ENCODE measurements at places on chromosomes 12 and 14. TPM values are rescaled to one million over a fixed set of nuclear protein-coding genes. Genes with fewer than 3 reads are reported as not detected.

- no peak for DNase-seq
These were observed 119.5 kb downstream of the ANO4 start for GRCh38 chr12:100913872-100914592.

GRCh38 chr14:72000907-72001306 lies 68.7 kb downstream of the RGS6 start:
- DNase-seq: no peak

SGPP1 gene
- total RNA-seq: 11.0 TPM

DNA sequence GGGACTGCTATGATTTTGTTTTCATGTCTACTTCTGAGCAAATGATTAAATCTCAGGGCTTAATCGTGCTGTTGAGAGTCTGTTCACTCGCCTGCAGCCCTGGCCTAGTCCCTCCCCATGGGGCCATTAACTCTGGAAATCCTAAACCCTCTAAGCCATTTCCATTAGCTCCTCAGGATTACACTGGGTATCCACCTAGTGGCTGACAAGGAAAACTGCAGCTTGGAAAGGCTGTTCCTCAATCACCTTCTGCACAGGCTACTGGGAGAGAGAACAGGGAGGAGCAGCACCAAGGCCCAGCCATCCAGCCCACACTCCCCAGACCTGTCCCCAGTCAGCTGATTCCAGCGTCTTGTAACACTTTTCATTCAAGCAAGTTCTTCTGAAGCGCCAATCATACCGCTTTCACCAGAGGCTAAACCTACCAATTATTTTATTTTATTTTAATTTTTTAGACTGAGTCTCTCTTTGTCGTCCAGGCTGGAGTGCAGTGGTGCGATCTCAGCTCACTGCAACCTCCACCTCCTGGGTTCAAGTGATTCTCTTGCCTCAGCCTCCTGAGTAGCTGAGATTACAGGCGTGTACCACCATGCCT lies 48.7 kb downstream of the NEUROD4 start:
- peak; percentile 73 for DNase-seq

FSCB gene
- total RNA-seq: not detected

Data from cardiac muscle cell (in vitro differentiated cells and primary cell).